ENCODE measurements at places on chromosomes 7 and 10.

DNA sequence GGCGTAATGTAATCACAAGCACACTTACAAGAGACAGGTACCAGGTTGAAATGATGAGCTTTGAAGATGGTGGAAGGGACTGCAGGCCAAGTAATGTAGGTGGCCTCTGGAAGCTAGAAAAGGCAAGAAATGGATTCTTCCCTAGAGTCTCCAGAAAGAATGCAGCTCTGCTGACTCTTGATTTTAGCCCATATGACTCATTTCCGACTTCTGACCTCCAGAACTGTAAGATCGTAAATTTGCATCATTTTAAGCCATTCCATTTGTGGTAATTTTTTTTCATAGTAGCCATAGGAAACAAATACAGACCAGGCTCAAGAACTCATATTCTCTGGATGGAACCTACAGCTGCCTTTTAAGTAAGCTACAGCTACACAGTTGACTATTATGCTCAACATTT lies 315.5 kb downstream of the MAGI2 start:
- DNase-seq: peak; percentile 4

GRCh38 chr7:117127585-117128168 lies 174.4 kb downstream of the ST7 start:
- no peak for DNase-seq

DNA sequence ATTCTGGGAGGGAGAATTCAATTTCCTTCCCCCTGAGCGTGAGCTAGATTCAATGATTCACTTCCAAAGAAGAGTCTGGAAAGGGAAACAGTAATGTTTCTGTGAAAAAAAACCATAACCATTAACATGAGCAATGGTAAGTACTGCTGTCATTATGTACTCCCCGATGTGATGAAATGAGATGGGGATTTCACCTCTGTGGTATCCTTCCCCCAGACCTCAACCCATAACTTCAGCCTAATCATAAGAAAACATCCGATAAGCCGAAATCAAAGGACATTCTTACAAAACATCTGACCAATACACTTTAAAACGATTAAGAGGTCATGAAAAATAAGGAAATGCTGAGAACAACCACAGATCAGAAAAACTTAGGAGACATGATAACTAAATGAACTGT lies 27.2 kb downstream of the EZH2 start:
- no peak for DNase-seq

GRCh38 chr10:25064401-25064800 lies 48.0 kb downstream of the THNSL1 start:
- no peak for DNase-seq

- DNase-seq: no peak
Observed at GRCh38 chr7:150721970-150722373, 5.6 kb downstream of the GIMAP1 start.

DNA sequence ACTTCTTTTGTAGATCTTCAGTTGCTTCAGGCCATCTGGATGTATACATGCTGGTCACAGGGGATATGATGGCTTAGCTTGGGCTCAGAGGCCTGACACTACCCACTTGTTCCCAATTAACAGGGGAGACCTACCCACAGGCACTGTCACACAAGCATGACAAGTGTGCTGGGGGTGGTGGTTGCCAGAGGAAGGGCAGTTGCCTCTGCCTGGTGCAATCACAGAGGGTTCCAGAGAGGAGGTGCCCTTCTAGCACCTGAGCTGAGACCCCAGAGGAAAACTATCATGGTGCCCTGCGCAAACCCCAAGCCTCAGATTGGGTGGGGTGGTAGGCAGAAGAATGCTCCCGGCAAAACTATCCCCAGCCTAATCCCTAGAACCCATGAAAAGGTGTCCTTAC lies 65.6 kb upstream of the NANOS1 start:
- no peak for DNase-seq

DNA sequence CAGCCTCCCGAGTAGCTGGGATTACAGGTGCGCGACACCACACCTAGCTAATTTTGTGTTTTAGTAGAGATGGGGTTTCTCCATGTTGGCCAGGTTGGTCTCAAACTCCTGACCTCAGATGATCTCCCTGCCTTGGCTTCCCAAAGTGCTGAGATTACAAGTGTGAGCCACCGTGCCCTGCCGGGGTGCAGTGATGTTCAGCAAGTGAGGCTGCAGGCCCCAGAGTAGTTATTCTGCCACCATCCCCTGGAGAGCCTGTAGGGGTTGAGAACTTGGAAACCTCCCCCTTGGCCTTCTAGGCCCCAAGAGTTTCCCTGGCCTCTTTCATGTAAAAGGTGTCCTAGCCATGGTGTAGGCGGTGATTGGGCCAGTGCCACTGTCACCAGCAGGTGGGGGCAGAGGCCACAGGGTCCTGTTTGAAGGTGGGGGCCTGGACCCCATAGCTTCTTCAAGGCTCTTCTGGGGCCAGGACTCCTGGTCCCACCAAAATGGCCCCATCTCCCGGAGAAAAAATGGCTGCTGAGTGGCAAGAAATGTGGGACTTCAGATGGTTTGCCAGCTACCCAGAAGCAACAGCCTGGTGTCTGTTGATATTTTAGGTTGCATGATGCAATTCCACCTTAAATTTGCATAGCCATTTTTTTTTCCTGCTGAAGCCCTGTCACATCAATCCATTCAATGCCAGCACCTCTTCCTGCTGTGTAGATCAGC lies 25.5 kb upstream of the INMT start:
- no peak for DNase-seq

DNA sequence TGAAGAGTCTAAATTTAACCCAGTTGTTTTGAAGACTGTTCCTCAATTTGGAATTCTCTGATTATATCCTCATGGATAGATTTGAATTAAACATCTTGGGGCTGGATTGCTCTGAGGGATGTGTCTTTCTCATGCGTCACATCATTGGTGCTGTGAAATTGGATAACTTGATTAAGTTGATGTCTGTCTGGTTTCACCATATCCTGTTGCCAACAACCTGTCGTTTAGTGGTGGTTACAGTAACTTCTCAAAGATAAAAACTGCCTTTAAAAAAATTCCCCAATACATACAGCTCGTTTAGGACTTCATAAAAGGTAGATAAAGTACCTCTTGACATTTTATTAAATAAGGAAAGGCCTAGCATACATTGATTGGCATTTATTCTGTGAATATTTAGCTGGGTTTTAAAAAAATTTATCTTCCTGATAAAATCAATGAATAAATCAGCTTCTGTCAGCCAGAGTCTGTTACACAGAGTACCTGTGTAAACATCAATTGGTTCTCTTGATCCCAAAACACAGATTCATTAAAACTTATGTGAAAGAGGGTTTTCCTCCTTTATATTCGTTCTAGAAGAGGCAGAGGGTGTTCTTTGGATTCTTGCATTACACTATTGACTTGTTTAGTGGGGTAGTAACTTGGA lies 10.5 kb downstream of the CRCP start:
- no peak for DNase-seq

DNA sequence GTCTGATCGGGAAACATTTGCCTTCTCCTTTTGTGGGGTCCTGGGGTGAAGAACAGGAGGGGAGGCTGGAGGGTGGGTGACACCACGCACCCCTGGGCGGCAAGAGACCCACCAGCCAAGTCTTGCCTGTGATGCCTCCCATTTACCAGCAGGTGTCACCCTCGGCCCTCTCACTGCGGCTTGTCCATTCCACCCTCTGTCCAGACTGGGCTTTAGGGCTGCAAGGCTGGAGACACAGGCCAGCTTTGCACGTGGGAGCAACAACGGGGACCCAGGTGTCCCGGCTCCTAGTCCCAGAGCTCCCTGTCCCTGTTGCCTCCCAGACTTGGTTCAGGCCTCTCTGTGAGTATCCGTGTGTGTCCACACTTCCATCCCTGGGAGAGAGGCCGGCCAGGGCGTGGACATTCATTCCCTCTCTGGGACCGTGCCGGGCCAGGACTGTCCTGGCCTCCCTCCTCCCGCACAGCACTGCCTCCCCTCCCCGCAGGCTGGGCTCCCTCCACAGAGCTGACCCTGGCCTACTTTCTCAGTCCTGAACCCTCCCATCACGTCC lies 36.2 kb upstream of the GTF2IRD1 start:
- peak; percentile 93 for DNase-seq

DNA sequence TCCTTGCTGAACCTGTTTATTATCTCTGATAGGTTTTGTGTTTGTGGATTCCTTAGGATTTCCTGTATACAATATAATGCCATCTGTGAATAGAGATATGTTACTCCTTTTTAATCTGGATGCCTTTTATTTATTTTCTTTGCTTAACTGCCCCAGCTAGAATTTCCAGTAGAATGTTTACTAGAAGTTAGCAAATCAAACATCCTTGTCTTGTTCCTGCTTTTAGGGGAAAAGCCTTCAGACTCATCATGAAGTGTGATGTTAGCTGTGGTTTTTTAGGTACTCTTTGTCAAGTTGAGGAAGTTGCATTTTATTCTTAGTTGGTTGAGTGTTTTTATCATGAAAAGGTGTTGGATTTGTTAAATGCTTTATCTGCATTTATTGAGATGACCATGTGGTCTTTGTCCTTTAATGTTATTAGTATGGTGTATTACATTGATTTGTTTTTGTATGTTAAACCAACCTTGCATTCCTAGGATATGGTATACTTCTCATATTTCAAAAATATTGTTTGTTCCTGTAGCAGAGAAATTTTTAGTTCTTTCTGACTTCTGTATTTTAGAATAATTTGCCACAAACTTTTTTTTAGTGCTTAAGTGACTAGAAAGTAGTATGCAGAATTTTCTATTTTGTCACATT lies 24.3 kb downstream of the PPP2R2D start:
- no peak for DNase-seq

GRCh38 chr10:54559498-54559897 lies 241.5 kb downstream of the PCDH15 start:
- DNase-seq: no peak

DNA sequence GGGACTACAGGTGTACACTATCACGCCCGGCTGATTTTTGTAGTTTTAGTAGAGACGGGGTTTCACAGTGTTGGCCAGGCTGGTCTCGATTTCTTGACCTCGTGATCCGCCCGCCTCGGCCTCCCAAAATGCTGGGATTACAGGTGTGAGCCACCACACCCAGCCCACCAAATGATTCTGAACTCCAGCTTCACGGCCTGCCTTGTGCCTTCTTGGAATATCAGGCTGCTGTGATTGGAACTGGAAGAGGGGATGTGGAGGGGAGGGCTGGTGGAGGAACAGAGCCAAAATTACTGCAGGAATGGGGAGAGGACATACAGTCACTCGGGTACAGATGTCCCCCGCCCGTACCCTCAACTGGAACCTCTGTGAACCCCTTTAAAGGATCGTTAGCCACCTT lies 268.4 kb downstream of the ACTR3B start:
- DNase-seq: no peak

- DNase-seq: peak; percentile 35
Observed at GRCh38 chr10:94088926-94089381, 95.2 kb downstream of the PLCE1 start.

- DNase-seq: no peak
Observed at GRCh38 chr10:123027861-123028260, 19.1 kb downstream of the ACADSB start.

GRCh38 chr7:128000854-128001265 lies 30.4 kb downstream of the LRRC4 start:
- no peak for DNase-seq

GRCh38 chr7:98323597-98324322 lies 42.3 kb downstream of the BRI3 start:
- DNase-seq: no peak

DNA sequence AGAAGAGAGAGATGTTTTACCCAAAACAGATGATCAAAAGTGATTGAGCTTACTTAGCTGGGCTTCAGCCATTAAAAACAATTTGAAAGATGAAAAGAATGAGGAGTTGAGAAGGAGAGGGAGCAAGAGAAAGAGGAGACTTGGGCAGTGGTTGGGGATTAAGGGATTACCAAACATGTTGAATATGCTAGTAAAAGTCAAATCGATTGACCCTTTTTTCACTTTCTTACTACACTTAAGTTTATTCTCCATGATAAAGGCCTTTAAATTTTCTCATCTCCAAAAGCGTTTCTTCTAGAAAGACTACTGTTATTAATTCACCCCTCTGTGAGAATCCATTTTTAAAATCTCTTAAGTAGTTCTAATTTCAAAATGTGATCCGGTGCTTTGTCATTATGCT lies 1254.0 kb upstream of the PHF14 start:
- no peak for DNase-seq

GRCh38 chr10:45453639-45454255 lies 79.7 kb downstream of the ALOX5 start:
- no peak for DNase-seq

DNA sequence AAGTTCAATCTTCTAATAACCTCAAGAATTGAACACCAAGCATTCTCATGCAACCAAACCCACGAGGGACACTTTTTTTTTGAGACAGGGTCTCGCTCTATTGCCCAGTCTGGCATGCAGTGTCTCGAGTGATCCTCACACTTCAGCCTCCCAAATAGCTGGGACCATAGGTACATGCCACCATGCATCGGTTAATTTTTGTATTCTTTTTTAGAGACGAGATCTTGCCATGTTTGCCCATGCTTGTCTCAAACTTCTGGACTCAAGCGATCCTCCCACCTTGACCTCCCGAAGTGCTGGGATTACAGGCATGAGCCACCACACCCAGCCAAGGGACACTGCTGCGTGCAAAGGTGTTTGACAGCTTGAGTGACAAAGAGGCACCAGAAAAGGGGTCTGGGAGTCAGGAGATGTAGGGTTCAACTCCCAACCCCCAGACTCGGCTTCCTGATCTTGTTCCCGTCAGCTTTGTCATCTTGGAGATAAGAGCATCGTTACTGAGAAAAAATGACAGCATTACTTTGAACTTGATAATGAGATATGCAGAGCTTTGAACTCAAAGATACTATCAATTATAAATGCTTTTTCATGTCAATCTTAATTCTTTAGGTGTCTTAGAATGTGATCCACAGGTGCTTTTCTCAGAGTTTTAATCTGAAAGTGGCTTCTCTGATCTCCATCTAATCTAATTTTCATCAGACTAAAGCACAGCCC lies 1.6 kb upstream of the CYTH3 start:
- no peak for DNase-seq

- peak; percentile 46 for DNase-seq
Observed at GRCh38 chr7:152435384-152436110, at the start of gene KMT2C. Gene KMT2C, minus strand, starts transcription at chr7:152436003. Its CDS starts 217 bp downstream, at chr7:152435786.

DNA sequence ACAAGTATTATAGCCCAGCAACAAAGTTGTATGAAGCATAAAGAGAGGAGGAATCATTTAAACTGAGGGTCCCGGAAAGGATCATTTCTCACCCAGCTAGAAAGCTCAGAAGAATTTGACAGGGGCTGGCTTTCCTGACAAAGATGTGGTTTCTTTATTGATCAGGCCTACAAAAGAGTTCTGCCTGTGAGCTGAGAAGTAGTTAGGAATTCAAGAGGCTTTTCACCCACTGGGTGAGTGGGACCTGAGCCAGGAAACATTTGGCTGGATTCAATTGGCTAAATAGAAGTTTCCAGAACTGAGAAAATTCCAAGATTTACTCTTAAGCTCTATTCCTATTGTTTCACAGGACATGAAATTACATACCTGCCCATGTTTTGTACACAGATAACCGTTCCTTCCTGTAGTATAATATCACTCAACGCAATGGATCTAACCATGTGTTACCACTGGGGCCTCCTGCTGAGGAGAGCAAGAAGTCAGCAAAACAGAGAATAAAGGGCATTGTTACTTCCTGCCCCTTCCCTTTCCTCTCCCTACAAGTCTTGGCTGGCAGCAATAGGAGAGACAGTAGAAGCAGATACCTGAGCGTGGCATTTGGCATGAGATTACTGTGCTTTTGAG lies 53.9 kb upstream of the PAPSS2 start:
- DNase-seq: no peak

- no peak for DNase-seq
Observed at GRCh38 chr10:15515202-15515601, 144.1 kb upstream of the FAM171A1 start.

GRCh38 chr7:18806177-18806576 lies 310.6 kb downstream of the HDAC9 start:
- no peak for DNase-seq
